Fibroblast of lung (primary cell): ENCODE measurements at places on chromosomes 1 and 21. TPM values are rescaled to one million over a fixed set of nuclear protein-coding genes. Genes with fewer than 3 reads are reported as not detected.

FCRL6 gene
- total RNA-seq: not detected in 2 replicates

PLA2G2A gene
- 0.77 TPM in 1 of 2 replicates, not detected in the other for total RNA-seq

SPRR2G gene
- total RNA-seq: not detected in 2 replicates

GJA4 gene
- total RNA-seq: not detected in 2 replicates

SF3B4 gene
- total RNA-seq: 8.0 and 9.9 TPM in 2 replicates

SV2A gene
- 17.5 and 39.6 TPM in 2 replicates for total RNA-seq
